ENCODE measurements at places on chromosomes 2 and 18.

DNA sequence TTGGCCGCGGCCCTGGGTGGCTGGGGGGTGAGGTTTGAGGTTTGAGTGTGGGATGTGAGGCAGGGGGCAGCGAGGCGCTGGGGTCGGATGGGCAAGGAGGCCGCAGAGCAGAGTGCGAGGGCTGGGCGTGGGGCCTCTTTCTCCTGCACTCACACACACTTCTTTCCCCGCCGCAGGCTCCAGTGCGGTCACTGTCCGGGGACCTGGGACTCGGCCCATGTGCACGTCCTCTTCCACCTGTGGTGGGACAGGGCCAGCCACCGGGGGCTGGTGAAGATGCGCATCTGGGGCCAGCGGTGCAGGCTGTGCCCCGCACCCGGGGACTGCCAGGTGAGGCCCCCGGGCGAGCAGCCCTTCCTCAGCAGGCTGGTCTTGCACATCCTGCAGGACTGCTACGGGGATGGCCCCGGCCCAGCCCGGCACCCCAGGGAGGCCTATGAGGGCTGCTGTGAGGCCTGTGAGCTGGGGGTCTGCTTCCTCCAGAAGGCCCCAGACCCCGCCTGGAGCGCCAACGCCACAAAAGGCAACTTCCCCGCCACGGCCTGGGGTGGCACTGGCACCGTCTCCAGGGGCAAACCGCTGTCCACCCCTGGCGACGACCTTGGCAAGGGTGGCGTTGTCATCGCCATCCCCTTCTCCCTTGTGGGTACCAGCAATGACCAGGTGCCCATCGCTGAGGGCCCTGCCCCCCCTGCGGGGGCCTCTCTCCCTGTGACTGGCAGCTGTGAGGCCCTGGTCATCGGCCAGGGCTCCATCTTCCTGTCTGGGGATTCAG is 2.2 kb downstream of the RTP5 start:
- no peak for DNase-seq

GRCh38 chr18:76995896-76996295 is 136.7 kb downstream of the MBP start:
- DNase-seq = no peak

- DNase-seq = no peak
Measured at GRCh38 chr2:176622792-176623191, 353.6 kb downstream of the MTX2 start.

DNA sequence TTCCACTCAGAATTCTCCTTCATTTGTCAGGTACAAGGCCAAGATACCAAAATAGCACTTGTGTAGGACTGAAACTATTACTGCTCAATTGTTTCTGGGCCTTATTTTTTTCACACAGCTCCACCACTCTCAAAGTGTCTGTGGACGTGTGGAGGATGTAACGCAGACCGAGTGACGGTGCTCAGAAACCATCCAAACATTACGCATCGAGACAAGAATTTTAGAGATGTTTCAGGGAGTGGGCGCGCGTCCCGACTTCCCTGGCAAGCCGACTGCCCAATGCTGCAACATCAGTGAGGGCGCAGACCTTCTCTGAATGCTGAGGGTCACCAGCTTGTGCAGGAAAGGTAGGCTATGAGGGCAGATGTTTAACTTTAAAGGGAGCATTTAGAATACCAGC is 108.4 kb downstream of the GATA6 start:
- DNase-seq = no peak

DNA sequence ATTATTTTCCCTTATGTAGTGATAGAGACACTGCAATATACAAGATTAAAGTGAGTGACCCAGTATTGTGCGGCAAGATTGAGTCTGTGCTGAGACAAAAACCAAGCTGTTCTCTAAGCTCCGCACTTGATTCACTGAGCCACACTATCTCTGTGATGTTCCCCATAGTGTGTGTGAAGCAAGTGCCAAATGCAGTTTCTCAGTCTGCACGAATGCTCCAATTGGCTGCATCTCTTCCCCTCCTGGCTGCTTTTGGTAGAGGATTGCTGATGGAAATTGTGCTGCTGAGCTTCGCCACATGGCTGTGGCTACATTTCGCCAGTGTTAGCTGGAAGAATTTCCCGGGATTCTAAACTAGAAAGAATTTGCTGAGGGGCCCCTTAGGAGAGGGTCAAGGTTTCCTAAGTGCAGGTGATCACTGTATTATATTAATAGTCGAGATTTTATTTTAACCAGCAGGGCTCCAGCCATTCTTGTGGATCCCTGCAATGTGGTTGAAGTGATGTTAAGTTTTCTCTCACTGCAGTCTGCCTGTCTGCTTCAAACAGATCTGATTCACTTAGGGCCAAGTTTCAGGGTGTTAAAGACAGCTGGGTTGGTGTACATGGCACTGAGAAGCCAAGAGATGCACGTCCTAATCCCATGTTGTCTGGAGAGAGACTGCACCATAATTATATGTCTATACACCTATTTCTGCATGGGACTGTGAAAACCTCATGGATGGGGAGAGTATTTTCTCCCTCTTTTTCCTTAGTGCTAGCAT is 317.2 kb downstream of the DCC start:
- DNase-seq = no peak

- no peak for DNase-seq
Measured at GRCh38 chr18:64717026-64717425, 568.1 kb upstream of the LINC00305 start.

GRCh38 chr2:121128741-121129659 is 156.0 kb downstream of the TFCP2L1 start:
- DNase-seq = peak; percentile 19

- DNase-seq = no peak
Measured at GRCh38 chr2:170140561-170140960, 37.4 kb upstream of the MYO3B start.

- DNase-seq = no peak
Measured at GRCh38 chr2:210481601-210482175, 5.1 kb upstream of the LANCL1 start.

- DNase-seq = no peak
Measured at GRCh38 chr2:179588486-179589145, 272.8 kb downstream of the ZNF385B start.

DNA sequence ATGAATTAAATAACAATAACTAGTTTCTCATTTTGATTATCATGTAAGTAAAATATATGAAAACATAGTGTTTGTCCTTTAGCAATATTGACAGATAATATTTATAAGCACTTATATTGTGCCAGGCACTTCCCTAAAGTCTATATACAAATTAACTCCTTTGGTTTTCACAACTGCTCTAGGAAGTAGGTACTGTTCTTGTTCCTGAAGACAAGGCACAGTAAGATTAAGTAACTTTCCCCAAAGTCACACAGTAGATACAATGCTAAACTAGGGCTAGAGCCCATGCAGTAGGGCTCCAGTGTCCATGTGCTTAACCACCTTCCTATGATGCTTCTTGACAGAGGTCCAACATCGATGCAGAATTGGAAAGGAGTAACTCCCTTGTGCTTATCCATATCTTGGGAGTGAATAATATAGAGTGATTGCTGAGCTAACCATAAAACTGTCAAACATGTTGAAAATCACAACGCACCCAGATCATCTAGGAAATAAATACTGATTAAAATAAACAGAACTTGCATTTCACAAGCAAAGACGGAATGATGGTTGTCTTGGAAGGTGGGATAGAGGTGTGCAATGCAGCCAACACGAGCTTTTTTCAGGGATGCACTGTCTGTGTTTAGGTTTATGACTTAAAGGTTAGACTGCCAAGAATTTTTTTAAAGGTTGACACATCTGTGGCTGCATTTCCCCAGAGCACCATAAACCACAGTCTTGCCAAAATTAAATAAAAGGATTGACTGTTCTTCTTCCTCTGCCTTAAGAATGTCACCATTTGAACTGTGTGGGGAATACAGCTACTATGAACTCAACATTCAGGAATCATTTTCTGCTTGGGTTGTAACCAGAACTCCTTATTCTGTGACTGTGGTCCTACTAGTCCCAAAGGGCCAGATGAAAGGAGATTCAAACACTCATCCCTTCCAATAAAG is 80.8 kb downstream of the ANKRD44 start:
- peak; percentile 54 for DNase-seq

GRCh38 chr2:129164220-129164949 is 815.1 kb upstream of the RAB6C start:
- DNase-seq = no peak

GRCh38 chr2:110876167-110876999 is 144.0 kb downstream of the ACOXL start:
- DNase-seq = no peak

DNA sequence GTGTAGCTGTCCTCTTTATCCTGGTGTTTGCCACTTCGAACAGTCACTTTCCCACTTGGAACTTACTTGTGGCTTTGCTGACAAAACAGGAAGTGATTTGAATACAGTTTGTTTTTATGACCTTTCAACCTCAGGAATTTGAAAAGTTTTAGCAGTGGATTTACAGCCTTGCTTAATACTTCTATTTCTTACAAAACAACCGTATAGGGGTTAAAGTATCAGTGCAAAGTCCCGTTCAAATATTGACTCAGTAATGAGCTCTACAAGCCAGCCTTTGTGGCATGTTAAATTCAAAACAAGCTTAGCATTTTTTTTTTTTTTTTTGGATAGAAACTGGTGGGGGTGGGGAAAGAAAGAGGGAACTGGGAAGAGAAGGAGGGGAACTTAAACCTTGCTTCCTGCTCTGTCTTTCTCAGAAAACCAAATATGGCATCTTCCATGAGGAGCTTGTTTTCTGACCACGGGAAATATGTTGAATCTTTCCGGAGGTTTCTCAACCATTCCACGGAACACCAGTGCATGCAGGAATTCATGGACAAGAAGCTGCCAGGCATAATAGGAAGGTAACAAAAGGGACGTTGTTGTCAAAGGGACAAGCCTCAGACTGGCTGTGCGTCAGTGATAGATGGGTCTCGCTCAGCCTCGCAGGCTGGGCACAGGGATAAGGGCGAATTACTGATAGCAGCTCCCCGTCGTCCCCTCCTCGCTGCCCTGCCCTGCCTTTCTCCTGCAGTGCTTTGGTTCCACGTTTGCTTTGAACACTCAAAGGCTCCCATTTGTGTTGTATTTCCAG is at the start of gene HNMT:
HNMT (plus strand) TSS at position 408 of the 793 bp plus-strand sequence; CDS start at position 427, 19 bp downstream.
- DNase-seq = peak; percentile 92

- no peak for DNase-seq
Measured at GRCh38 chr18:52481116-52481515, 141.1 kb downstream of the DCC start.

DNA sequence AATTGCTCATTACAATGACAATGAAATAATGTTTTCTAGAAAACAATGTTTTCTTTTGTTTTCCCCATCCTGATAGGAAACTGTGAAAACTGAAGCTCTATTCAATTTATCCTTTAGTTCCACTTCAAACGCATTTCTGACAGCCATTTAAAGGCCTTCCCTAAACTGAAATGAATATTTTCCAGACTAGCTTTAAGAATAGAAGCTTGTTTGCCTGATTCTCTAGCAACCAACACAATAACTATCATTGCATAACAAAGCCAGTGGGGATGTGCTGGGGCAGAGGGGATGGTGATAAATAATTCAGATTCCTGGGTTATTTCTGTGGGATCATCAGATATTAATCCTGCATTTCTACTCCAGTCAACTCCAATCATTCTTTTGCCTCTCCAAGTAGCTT is 427.1 kb downstream of the RND3 start:
- DNase-seq = no peak

DNA sequence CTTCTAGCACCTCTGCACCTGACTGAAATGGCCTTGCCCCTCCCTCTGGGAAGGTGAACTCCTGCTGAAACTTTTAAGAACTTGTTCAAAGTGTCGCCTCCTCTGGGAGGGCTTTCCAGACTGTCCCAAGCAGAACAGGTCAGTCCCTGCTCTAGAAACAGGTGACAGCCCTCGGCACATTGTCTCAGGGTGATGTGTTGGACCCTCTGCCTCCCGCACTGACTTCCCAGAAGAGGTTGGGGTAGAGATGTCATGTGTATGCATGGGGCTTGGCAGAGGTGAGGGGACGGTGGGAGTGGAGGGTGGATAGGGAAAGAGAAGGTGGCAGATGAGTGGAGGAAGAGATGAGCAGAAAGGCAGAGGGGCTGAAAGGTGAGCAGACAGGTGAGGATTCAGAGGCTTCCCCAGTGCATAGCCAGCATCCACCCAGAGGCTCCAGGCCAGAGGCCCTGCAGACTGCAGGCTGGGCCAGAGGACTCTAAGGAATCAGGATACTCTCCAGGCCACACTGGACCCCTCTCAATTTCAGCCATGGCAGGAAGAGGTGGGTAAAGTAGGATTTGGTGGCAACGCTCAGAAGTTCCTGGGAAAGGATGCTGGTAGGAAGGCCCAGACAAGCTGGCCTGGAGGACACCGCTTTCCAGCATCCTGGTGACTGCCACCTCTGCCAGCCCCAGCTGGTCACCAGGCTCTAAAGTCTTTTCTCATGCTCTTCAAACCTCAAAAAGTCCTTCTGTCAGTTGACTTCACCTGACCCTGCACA is 24.8 kb upstream of the TNS1 start:
- no peak for DNase-seq

- DNase-seq = peak; percentile 43
Measured at GRCh38 chr2:20452551-20452950, 5.7 kb downstream of the RHOB start.

GRCh38 chr2:193561054-193561453 is 1366.3 kb upstream of the TMEFF2 start:
- peak; percentile 67 for DNase-seq

DNA sequence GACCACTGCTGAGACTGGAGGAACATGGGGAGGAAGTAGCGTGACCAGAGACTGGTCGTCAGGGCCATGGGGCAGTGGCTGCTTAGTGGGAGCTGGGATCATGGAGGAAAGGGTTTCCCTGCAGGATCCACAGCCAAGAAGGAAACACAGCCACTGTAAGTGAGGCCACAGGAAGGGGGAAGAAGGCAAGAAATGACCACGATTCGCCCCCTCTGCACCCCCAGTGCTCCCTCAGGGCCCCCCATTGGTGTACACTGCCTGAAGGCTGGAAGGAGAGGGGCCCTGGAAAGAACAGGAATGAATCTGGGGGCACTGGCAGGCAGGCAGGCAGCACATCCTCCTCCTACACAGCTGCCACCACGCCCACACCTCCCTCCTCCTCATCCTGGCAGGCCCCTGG is 62.5 kb upstream of the RMDN2 start:
- DNase-seq = no peak

- peak; percentile 73 for DNase-seq
Measured at GRCh38 chr2:191789796-191790195, 57.1 kb downstream of the CAVIN2 start.

- no peak for DNase-seq
Measured at GRCh38 chr2:24833821-24834732, 40.9 kb downstream of the CENPO start.

DNA sequence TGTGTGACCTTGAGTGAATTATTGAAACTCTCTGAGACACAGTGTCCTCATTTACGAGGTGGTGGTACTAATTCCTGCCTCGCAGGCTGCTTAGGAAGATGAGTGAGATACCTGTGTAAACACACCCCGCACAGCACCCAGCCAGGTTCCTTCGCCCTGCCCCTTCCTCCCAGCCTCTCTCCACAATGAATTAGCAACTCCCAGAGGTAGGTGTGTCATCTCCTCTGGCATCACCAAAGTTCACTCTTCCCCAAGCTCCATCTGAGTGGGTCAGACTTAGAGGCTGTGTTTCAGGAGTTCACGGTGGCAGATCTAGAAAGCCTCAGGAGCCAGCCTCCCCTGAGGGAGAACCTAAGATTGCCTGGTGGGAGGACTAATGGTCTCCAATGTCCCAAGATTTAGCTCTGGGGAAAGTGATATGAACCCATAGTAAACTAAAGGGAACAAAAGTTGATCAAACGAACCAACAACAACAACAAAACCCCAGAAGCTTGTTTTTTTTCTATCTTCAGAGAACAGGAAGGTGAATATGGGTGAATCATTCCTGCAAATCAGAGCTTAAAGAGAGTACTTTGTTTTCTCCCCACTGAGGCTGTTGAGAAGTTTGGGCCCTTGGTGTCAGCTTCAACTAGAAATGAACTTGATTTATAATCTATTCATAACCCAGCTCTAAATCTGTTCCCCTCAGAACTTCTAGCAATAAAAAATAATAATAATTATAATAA is 44.4 kb upstream of the NRP2 start:
- DNase-seq = no peak

- DNase-seq = peak; percentile 33
Measured at GRCh38 chr2:223093436-223094241, 41.6 kb downstream of the KCNE4 start.
